T-helper 22 cell (primary cell): ENCODE measurements at places on chromosomes 1 and 21.

DNA sequence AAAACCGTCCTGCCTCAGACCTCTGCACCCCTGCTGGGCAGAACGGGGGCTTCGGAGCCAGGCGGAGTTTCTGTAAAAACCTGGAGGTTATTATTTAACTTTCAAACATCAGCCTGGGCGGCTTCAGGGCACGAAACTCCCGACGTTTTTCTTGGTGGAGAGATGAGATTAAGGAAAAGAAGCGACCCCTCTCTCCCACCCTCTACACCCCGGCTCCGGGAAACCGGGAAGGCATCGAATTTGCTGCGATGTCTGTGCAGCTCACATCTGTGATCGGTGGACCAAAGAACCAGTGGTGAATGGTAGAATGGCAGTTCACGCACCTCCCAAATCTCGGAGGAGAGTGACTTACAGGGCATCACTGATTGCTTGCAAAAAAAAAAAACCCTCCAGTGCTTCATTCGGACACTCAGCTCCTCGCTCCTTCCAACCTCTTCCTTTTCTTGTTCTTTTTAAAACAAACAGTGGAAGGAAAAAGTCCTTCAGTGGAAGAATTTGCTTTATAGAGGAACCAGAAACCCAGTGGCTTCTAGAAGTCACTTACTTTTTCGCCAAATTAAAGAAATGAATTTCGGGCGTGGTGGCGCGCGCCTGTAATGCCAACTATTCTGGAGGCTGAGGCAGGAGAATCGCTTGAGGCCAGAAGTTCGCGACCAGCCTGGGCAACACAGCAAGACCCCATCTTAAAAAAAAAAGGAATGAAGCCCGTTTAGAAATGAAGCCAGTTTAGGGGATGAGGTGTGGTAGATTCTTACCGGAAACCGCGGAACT is 884 bp downstream of the PHACTR4 start:
- no peak for DNase-seq

GRCh38 chr1:41513383-41513735 is 28.9 kb upstream of the EDN2 start:
- DNase-seq = no peak

DNA sequence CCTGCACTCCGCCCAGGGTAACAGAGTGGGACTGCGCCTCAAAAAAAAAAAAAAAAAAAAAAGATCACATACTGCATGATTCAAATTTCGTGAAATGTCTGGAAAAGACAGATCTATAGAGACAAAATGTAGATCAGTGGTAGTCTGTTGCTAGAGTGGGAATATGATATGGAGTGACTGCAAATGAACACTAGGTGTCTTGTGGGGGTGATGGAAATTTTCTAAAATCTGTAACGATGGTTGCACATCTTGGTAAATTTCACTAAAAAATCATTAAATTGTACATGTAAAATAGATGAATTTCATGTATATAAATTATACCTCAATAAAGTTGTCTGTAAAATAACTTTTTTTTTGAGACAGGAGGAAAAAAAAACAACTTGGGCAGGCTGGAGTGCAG is 5.5 kb downstream of the AIDA start:
- DNase-seq = no peak

GRCh38 chr21:14734191-14734590 is 188.1 kb upstream of the SAMSN1 start:
- no peak for DNase-seq

GRCh38 chr1:117237726-117238381 is 27.1 kb upstream of the VTCN1 start:
- DNase-seq = no peak
